ENCODE measurements at places on chromosomes 1 and 21.

DNA sequence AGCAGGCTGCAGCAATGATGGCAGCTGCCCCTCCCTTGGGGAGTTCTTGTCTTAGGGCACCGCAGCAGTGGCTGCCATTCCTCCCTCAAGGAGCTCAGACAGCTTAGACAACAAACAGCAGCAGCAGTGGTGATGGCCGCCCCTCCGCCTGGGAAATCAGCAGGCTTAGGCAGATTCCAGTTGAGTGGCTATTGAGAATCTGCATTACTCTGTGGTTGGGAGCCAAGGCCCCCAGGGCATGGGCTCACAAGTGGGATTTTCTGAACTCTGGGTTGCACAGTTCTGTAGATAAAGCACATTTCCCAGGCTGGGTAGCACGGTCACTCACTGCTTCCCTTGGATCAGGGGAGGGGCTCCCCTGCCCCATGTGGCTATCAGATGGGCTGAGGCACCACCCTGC lies 1280.7 kb upstream of the TMPRSS15 start:
- DNase-seq: no peak

DNA sequence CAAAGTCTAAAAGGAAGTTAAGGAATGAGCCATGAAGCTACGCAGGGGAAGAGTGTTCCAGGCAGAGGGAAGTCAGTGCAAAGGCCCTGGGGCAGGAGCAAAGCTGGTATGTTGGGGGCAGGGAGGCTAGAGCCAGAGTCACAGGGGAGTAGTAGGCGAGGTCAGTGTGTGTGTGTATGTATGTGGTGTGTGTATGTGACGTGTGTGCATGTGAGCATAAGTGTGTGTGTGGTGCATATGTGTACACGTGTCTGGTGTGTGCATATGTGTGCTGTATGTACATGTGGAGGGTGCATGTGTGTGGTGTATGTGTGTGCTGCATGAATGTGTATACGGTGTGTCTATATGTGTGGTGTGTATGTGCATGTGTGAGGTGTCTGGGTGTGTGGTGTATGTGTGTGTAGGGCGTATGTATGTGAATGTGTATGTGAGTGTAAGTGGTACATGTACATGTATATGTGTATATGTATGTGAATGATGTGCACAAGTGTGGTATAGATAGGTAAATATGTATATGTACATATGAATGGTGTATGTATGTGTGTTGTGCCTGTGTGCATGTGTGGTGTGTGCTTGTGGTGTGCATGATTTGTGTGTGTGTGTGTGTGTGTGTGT lies 20.8 kb upstream of the NID1 start:
- DNase-seq: no peak

DNA sequence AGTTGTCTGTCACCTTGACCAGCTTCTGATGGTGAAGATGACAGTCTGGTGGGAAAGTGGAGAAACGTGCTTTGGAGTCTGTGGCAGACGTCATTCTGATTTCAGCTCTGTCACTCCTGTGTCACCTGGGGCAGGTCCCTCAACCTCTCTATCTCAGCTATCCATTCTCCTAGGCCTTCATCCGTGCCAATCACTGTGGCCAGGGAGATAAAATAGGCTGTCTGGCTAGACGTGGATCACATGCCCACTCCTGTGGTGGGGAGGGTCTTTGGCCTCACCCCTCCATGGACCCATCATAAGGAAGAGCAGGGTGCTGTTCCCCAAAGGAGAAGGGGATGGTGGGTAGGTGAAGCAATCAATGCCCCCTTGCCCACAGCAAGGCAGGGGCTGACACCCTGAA lies 140.3 kb downstream of the ACTL8 start:
- no peak for DNase-seq

DNA sequence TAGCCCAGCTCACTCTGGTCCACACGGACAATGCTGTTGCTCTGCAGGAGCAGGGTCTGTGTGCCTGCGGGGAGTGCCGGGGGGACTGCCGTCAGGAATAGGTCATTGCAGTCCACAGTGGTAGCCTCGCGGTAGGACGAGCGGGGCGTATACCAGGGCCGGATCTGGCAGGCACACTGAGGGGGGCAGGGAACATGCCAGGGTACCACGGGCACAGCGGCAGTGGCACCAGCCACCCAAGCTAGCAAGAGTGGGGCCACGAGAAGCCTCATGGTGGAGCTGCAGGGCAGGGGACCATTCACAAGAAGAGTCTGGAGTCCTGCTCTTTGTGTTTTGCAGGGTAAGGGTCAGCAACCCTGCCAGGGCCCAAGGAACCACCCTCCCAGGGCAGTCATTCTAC lies 65.8 kb downstream of the LRRN2 start:
- DNase-seq: no peak

GRCh38 chr1:209512821-209513220 lies 70.7 kb upstream of the CAMK1G start:
- DNase-seq: no peak

DNA sequence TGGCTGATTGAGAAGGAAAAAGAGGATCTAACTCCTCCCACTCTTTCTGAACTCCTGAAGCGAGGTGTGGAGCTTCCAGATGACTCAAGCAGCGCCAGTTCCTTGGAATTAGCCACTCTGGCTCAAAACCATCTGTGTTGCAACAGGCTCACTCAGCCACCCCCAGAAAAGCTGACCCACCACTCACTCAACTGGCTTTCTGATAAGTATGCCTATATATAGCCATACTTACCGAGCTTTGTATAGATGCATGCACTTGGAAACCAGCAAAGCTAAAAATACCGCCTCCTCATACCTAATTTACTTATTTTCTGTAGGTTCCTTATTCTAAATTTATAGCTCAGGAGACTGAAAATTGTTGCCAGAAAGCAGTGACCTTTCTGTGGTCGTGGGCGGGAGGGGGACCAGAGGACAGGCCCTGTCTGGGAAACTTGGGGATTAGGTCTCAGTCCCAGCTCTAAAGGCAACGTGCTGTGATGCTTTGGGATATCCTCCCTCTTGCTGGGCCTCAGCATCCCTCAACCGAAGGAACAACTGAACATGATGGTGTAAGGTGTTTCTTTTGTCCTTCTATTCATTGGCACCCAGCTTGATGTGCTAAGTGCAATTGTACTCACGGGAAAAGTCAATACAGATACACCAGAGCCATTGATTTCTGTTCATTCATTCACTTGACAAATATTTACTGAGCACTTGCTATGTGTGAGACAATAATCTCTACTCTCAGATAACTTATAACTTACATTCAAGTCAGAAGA lies 65.7 kb downstream of the NENF start:
- no peak for DNase-seq

DNA sequence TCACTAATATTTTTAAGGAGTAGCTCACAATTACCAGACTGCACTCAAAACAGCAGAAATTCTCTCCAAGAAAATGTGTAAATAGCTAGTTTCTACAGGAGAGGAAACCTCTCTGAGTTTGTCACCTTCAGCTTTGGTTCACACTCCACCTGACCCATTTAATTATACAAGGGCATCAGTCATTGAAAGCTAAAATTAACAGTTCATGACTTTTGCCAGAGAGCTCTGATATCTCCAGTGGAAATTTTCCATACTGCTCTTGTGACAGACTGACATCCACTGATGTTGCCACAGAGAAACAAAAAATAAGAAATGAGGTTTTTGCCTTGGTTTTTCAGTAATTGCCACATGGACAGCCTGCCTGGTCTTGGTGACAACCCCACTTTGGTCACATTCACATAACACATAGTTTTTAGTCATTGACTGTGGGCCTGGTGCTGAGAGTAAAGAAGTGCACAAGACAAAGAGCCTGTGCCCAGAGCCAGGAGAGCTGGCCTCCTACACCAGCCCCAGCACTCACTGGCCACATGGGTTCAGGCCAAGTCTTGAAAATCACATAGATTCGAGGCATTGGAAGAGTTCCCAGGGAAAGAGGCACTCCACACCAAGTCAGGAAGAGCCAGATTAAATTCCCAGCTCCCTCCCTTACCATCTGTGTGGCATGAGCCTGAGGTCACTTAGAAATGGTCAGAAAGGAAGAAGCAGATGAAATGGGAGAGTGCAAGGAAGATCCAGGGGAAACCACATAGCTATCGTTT lies 13.8 kb upstream of the SIM2 start:
- DNase-seq: no peak

DNA sequence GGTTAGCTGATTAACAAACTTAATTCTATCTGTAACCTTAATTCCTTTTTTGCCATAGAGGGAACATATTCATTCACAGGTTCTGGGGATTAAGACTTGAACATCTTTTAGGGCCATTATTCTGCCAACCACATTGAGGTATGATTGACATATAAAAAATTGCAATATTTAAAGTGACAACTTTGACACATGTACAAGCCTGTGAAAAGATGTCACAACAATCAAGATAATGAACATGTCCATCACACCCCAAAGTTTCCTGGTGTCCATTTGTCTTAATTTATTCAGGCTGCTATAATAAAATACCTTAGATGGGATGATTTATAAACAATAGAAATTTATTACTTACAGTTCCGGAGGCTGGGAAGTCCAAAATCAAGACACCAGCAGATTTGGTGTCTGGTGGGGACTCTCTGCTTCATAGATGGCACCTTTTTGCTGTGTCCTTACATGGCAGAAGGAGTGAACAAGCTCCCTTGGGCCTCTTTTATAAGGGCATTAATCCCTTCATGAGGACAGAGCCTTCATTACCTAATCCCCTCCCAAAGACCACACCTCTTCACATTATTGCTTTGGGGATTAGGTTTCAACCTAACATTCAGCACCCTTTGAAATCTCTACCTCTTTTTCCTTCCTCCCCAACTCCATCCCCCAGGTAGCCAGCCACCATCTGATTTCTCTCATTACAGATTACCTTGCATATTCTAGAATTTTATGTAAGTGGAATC lies 33.0 kb upstream of the TP53BP2 start:
- no peak for DNase-seq

- peak; percentile 49 for DNase-seq
Measured at GRCh38 chr1:156053768-156054499, at the start of gene UBQLN4. Gene UBQLN4 (minus strand): TSS chr1:156053798. CDS start chr1:156053701, 97 bp downstream.

DNA sequence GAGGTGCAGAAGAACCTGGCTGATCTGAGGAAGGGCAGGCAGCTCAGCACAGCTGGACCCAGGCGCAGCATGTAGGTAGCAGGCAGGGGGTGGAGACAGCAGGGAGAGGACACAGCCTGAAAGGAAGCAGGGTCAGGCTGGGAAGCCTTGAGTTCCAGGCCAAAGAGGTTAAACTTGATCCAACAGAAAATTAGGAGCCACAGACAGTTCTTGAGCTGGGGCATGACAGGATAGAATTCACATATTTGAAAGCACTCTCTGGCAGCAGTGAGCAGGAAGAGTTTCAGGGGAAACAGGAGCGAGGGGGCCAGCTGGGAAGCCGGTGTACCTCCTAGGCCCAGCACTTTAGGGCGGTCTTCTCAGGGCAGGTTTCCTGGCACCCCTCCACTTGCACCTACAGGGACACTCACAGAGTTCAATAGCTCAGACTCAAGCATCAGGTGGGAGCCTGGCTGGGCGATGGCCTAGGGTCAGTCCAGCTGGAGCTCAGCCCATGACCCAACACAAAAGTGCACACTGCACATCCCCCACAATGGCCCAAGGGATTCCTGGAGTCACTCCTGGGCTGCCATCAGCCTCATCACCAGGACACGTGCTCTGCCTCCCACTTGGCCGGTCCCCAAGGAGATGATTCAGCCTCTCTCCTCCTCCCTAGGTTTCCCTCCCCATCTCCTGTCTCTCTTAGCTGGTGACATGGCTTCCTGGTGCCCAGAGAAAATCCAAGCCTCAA lies 22.7 kb downstream of the MATN1 start:
- DNase-seq: peak; percentile 76

DNA sequence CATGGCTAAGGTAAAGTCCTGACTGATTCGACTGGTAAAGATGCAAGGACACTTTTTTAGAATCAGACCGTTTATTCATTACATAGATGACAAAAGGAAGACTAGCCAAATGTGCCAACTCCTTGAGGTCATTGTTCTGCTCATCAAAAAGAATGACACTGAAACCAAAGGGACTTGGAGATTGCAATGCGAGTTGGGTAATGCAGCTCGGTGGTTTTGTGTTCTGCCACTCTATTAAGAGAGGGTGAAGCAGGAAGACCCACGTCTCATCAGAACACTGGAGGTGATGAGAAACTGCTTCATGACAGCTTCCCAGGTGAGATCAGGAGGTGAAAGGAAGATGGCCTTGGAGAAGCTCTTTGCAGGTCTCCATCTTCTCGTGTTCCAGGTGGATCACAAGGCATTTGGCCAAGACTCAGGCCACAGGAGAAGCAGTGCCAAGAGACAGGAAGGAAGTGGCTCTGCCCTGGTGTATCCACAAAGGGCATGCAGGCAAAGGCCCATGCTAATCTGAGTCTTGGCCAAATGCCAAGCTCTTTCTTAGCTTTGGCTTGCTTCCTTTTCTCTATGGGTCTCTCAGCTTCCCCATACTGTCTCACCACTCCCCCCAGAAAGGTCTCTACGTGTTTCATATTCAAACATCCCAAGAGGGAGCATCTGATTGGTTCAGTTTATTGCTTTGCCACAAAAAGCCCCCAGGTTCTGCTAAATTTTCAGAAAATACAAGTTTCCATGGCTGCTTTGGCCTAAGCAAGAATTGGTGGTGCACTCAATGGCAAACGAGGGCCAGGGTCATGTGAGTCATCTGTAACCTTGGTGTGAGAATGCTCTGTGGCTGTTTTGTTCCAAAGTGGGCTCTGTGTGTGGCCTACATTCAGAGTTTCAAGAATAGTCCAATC lies 5.7 kb upstream of the CCT8 start:
- DNase-seq: peak; percentile 14

DNA sequence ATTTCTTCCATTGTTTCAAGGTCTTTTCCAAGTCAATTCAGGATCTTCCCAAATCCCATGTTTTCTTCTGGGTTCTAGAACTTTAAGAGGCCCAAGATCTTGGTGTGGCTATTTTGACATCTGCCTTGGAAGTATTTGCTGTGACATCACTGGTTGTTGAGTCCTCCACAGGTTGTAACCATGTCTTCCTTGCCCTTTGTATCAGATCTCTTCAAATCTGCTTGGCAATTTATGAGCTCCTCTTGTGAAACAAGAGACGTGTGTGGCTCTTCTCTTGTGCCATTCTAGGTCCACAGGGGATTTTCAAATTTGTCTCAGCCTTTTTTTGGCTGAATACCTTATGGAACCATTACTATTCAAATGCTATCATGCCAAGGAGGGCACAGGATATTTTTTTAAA lies 60.3 kb upstream of the KCNK2 start:
- DNase-seq: no peak

GRCh38 chr1:200917291-200917817 lies 22.7 kb downstream of the INAVA start:
- no peak for DNase-seq

GRCh38 chr1:44511363-44511762 lies 106.3 kb downstream of the RNF220 start:
- no peak for DNase-seq

DNA sequence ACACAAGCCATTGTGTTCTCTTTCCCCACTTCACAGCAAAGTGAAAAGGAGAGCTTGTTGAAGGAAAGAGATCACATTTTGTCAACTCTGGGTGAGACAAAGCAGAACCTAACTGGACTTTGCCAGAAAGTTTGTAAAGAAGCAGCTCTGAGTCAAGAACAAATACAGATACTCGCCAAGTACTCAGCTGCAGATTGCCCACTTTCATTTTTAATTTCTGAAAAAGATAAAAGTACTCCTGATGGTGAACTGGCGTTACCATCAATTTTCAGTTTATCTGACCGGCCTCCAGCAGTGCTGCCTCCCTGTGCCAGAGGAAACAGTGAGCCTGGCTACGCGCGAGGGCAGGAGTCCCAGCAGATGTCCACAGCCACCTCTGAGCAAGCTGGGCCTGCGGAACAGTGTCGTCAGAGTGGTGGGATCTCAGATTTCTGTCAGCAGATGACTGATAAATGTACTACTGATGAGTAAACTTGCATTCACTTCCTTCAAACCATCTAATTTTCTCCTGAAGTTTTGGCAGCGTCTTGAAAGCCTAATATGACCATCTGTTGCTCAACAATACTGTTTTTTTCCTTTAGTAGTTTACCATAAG lies 43.7 kb downstream of the BACH1 start:
- no peak for DNase-seq

All from Caki2 (cell line).